ENCODE measurements at places on chromosomes 1 and 21.

DNA sequence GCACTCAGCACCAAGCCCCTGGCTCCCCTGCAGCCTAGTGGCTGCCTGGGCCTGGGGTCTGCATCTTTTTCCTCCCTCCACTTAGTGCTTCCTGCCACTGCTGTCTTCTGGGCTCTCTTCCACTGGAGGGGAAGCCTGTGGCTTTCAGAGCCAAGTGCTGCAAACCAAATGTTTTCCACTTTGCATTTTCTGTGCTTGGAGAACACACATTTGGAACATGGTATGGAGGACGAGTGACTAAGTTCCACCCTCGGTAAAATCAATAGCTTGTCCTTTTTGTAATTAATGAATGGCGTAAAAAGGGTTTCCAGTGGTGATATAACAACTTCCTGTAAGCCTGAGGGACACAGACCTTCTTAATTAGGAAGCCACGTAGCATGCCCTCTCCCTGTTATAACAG lies 10.1 kb upstream of the GPR153 start:
- DNase-seq: no peak

DNA sequence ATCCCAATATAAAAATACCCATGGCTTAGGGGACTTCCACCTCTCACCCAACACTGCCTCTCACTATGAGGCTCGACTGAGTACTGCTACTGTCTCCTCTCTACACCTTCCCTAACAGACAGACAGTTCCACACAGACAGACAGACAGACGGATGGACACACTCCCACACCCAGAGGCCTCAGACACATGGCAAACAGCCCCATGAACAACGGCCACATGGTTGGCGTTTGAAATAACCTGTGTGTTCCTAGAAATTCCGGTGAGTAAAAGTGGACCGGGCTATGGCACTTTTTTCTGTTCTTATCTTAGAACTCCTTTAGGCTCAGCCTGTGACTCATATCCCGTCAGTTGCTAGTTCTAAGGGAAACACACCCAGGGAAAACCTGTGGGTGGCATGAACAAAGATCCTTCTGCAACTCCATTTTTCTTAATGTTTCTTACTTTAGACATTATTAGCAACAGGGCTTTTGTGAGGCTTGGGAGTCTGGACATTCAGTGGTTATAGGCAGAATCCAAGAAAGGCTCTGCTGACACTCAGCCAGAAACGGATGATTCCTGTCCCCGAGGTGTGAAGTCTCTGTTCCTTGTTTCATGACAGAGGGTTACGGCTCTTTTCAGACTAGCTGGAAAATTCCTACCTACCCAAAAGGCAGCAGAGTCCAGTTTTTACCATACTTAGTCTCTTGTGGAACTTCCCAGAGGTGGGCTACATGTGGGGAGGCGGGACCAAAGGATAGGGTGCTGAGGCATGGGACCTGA lies 90.5 kb upstream of the TLR5 start:
- no peak for DNase-seq

DNA sequence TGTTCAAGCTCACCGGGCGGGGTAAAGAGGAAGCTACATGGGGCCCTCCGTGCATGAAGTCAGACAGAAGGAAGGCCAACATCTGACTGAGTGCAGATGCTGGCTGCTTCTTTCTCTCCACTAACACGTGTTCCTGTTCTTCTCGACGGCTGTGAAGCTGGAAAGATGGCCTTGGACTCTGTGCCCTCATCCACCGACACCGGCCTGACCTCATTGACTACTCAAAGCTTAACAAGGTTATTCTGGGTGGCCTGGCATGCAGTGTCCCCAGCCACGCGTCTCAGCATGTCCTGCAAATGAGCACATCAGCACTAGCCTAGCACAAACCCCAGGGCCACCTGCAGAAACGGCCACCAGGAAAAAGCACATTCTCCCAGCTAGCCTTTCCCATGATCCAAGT lies 41.2 kb downstream of the ACTN2 start:
- no peak for DNase-seq

DNA sequence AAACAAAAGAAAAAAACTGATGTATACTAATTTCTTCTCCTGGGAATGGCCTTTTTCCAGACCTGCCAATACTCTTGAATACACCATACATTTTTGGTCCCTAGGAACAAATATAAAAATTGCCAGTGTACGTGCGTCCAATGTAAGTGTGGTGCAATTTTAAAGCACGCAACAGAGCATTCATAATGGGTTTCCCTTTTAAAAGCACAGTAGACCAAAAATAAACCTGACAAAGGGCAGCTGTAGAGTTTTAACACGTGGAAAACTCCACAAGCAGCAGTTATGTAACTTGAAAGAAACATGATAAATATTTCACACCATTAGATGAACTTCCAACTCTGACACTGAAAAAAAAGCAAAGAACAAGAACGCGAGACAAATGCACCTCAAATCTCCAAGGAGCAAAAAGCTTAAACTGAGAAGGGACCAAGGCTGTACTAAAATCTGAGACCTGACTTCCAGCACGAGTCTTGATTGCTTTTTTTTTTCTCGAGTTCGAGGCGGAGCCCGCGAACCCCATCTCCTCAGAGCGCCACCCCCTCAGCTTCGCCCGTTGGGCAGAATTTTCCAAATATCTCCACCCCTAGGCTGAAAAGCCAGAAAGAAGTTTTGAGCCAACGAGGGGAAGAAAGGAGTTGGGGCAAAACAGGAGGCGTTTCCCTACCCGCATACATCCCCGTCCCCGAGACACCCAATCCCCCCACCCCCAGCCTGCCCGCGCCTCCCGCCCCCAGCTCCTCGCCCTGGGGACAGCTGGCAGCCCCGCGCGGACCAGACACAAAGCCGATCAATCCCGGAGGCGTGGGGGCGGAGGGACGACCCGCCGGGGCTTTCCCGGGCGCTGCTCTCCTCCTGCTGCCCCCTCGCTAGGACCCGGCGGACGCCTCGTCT lies at the start of gene JAM2:
TSS of gene JAM2 (plus strand) at position 599 of the 891 bp plus-strand sequence. CDS start 564 bp downstream, outside the sequence.
- DNase-seq: no peak

- DNase-seq: no peak
These were observed 14.0 kb downstream of the MX2 start for GRCh38 chr21:41375875-41376274.

GRCh38 chr1:201324821-201325677 lies 41.7 kb downstream of the PKP1 start:
- DNase-seq: no peak

DNA sequence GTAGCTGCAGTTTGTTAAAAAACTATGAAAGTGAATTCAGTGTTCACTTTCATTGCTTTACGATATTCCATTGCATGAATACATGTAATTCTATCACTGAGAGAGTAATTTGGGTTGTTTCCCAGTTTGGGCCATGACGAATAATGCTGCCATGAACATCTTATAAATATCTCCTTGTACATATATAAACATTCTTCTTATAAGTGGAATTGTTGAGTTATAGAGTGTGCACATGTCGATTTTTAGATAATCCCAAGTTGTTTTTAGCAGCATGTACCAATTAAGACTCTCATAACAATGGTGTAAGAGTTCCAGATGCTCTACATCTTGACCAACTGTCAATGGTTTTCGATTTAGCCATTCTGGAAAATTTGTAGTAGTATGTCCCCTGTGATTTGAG lies 40.9 kb downstream of the ALG6 start:
- no peak for DNase-seq

DNA sequence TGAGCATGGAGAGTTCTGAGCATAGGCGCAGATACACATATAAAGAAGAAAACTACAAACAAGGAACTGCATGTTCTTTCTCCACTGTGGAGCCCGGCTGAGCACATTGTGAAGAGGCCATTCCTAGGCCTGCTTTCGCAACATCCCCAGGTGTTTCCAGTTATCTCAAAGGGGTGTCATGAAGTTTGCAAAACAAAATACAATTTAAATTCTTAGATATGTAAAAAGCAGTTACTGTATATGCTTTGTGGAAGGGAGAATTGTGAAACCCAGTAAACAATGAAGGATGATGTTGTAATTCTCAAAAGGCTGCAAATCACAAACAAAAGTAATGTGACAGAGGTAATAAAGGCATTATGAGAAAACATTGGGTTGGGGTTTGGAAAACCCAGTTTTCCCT lies 98.6 kb upstream of the ZNF644 start:
- DNase-seq: no peak

GRCh38 chr1:155001425-155001674 lies 1.3 kb upstream of the ZBTB7B start:
- DNase-seq: no peak

GRCh38 chr1:43237121-43237520 lies 32.7 kb upstream of the TMEM125 start:
- no peak for DNase-seq

GRCh38 chr1:193060406-193060805 lies 994 bp downstream of the RO60 start:
- no peak for DNase-seq

- DNase-seq: no peak
These were observed 3.5 kb upstream of the TTC22 start for GRCh38 chr1:54804471-54805132.

GRCh38 chr1:67997746-67998145 lies 52.7 kb downstream of the DIRAS3 start:
- no peak for DNase-seq

GRCh38 chr1:4023678-4024077 lies 123.6 kb upstream of the C1orf174 start:
- DNase-seq: no peak

GRCh38 chr1:239913141-239913585 lies 178.5 kb upstream of the FMN2 start:
- no peak for DNase-seq

DNA sequence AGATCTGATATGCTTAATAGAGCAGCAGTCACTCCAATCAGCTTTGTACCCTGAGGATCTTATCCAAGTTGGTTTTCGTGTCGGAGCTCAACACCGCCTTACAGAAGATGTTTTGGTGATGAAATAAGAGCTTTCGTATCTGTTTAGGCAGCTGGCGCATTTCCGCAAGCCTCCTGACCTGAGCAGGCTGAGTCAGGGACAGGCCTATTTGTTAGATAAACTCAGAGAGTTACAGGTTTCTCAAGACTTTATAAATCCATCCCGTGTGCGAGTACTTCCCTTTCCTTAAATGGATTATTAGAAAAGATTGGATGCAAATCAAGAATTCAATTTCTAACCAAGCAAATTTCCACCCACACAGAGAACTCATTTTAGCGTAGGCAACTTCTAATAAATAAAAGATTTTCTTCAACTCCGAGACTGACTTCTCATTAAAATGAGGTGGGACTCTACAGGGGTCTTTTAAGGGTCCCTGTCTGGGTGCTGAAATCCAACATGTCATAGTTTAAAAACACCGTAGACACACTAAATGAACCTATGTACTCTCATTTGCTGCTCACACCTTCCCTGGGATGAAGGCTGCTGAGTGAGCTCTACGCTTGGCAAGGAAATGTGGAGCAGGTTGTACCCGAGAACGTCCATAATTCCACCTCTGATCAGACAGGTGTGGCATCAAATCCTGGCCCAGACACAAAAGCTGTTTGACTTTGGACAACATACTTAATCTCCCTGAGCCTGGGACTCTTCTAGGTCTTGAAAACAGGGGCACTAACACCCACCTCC lies 106.9 kb upstream of the F3 start:
- DNase-seq: no peak

DNA sequence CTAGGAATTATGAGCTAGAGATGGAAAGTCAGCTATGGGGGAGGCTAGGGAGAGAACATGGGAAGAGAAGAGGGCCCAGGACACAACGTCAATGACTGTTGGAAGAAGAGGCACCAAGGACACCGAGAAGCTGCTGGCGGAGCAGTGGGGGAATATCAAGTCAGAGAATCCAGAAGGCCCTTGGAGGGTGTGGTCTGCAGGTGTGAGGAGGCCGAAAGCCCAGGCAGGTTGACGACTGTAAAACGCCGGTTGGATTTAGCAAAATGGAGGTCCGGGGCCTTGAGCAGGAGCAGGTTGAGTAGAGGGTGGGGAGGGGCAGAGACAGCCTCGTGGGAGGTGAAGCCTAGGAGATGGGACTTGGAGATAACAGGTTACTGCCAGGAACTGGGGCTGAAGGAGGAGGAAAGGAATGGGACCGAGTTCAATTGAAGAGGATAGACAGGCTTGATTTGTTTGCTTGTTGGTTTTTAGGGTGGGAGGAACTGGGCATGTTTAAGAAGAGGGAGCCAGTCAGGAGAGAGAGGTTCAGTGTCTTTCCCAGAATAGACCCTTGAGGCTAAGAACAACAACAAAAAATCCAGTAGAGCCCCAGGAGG lies 35.1 kb downstream of the EDN2 start:
- no peak for DNase-seq

- DNase-seq: no peak
These were observed 4.4 kb upstream of the TMCO2 start for GRCh38 chr1:40243351-40243750.

DNA sequence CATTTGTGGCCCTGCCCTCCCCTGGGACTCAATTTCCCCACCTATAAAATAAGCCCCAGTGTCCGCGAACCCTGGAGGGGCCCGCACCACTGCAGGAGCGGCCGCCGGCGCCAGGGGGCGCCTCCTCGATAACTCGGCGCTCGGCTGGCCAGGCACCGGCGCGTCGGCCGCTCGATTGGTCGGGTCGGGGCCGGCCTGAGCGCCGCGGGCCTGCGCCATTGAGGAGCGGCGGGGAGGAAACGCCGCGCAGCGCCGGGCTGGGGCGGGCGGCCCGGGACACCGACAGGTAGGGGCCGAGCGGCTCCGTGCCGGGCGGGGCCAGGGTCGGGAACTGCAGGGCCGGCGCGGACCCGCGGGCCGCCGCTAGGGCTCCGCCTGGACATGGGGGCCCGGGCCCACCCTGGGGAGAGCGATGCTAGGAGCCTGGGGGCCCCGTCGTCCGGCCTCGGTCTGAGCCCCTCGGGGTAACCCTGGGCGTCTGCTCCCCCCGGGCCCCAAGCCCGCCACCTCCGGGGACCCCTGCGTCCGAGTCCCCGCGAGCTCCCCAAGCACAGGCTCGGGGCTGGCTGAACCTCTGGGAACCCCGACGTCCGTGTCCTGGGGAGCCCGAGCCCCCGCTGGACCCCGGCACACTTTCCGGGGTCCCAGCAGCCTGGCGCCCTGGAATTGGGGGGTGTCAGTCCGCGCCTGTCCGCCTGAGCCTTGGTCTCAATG lies at the start of gene VPS13D:
TSS of gene VPS13D (plus strand) at position 196 of the 714 bp plus-strand sequence. CDS start 4,237 bp downstream, outside the sequence.
- DNase-seq: peak; percentile 79

- DNase-seq: no peak
These were observed 258.9 kb upstream of the PROX1 start for GRCh38 chr1:213728593-213729536.

GRCh38 chr1:94866164-94866807 lies 46.1 kb downstream of the SLC44A3 start:
- no peak for DNase-seq

GRCh38 chr1:175090780-175091179 lies 23.1 kb downstream of the TNN start:
- no peak for DNase-seq

DNA sequence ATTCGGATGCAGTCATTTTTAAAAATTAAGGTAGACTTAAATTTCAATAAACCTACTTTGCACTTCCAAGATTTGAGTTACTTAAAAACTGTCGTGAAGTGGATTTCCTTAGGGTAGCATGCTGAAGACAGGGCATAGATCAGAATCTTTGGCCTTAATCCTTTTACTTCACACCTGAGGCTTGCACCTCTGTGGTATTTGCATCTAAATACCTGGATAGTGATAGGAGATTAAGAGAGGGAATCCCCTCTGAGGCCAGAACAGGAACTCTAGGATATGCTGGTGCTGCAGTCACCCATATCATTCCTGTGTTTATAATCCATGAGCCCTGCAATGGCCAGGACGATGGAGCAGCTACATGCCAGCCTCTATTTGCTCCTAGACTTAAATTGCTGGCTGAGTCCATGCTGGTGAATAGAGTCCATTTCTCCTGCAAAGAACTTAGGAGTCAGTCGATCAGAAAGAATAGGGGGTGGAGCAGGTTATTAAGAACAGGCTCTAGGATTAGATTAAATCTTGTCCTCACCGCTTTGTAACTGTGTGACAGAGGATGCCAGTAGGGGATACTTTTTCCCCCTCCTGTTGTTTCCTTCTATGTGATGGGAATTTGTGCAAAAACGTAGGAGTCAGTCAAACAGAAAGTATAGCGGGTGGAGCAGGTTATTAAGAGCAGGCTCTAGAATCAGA lies 333.6 kb downstream of the DUSP10 start:
- DNase-seq: no peak
